ENCODE measurements at places on chromosomes 2 and 18.

DNA sequence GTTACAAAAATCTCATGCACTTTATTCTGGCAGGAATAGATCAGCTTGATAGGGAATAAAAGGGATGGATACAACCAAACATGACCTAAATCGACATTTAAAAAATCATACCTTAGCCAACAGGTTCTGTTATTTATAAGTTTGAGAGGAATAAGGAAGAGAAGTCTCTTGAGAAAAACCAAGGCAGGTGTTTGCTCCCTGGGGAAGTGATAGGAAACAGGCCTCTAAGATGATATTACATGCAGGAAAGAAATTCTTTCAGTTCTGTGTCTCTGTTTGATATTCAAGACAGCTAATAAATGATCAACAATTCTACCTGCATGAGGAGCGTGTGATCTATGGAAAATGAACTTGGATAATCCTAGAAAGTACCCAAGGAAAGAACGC is 184.8 kb upstream of the ZEB2 start:
- no peak for DNase-seq

DNA sequence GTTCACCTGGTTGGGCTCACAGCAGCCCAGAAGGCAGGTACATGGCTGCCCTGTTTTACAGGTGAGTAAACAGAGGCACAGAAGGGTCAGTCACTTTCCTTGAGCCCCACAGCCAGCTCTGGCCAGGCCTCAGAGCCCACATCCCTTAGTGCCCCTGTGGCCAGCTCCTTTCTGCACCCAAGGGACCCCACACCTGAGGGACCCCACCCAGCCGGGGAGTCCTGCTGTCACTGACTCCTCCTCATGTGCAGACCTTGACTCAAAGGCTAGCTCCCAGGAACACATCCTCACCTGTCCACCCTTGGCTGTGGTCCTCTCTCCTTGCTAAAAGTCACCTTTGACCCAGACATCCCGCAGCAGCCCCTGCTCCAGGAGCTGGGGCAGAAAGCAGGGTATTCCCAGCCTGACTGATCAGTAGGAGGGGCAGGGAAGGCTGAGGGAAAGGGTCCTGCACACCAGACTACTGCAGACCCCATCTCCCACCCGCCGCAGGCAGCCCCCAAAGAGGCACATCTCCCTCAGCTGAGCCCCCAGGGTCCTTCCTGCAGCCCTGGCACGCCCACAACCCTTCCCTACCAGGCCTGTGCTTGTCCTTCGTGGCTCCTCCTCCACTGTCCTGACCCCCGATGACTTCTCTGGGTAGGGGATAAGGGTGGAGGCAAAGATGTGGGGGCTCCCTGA is 9.8 kb upstream of the ARHGEF4 start:
- no peak for DNase-seq

DNA sequence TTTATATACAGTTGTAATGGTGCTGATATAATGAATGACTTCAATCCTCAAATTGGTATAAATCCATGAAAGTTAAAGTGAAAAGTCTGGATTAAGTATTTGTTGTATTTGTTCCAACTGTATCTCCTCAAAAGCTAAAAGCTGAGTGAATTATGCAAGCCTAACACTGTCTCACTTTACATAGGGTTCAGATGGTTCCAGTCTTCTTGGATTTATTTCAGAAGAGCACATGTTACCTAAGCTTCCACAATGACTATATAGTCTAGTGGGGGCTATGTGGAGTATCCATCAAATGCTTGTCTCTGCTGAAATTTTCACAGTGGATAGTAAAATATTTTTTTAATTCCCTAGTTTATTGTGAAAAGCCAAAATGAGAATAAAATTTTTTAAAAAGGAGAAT is 13.0 kb downstream of the MCEE start:
- DNase-seq = no peak

DNA sequence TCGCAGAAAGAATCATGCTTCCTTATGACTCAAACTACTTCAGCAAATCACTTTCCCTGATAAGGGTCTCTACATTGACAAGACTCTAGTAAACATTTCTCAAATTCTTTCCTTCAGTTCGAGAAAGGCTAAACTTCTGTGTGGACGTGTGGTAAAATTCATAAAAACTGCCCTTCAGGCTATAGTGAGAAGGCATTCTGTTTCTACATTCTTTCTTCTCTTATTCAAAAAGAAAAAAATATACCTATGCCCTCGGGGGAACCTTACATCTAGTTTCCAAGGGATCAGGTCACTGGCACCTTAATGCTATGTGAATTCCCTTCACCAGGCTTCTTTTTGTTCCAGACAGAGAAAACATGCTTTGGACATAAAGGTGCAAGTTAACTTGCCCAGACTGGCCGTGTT is 4.9 kb downstream of the VIT start:
- no peak for DNase-seq

DNA sequence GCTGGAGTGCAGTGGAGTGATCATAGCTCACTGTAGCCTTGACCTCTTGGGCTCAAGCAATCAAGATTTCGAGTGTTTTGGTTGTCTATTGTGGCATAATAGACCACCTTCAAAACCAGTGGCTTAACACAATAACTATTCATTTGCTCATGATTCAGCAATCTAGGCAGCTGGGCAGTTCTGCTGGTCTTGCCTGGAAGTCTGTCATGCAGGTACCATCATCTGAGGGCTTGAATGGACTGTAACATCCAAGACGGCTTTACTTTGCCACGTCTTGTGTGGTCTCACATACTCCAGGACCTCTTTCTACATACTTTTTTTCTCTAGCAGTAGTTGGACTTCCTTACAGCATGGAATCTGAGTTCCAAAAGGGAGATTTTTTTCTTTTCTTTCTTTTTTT is 13.2 kb upstream of the ANKRD29 start:
- DNase-seq = no peak

DNA sequence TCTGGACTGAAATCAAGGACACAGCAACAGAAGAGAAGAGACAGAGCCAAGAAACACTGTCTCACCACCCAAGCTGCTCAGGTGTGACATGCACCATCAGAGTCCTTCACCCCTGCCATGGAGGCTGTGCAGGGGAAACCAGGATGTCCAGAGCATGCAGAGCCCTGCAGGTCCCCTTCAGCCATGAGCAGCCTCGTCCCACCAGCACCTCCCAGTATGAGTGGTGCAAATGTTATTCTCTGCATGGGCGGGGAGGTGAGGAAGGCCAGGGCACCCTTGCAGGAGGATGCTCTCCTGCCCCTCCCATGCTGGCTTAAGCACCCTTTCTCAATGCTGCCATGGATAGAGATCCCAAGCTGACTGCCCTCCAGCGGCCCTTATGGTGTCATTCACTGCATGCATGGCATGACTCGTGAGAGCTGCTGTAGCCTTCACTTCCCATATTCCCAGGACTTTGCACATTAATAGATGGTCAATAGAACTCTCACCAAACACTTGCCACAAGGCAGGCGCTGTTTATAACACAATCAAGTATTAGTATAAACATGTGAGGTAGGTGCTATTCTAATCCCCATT is 171.0 kb downstream of the ANAPC1 start:
- DNase-seq = peak; percentile 45

DNA sequence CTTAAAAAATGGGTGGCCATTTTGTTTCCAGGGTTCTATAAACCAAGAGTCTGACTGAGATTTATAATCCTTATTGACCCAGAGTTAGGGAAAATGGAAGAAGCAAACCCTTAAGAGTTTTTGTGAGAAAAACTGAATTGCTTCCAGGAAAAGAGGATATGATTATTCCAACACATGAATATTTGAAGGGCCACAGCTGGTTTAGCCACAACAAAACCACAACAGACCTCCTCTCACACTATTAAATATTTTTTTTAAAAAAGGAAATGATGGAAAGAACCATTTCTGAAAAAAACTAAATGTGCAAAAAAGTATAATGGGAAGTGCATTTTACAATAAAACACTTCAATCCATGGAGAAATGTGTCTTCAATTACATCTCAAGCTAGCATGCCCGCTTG is 182.7 kb downstream of the ETAA1 start:
- DNase-seq = no peak

DNA sequence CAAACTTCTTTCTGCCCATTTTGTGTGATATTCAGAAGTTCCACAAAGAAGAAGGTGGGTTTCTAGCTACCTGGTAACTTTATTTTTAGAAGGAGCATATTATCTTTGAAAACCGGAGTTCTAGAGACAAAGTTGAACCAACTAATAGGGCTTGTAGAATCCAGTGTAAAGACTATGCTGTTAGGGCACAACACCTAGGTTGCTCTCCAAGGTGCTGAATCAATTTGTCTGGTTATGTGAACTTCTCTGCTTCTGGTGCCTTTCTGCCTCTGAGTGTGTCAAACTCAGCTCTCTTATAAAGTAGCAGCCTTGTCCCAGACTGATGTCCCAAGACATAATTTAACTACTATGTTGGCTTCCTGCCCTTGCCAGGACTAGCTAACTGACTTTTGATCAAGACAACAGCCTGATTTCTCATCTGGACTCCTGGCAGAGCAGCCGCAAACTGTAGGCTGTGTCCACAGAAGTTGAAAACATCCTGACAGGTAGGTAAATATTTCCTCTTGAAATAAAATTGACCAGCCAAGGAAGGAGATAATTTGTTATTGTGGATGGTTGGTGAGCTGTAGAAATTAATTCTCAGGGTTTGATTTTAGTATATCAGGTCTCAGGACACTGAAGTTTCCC is 119.4 kb downstream of the CYRIA start:
- no peak for DNase-seq

DNA sequence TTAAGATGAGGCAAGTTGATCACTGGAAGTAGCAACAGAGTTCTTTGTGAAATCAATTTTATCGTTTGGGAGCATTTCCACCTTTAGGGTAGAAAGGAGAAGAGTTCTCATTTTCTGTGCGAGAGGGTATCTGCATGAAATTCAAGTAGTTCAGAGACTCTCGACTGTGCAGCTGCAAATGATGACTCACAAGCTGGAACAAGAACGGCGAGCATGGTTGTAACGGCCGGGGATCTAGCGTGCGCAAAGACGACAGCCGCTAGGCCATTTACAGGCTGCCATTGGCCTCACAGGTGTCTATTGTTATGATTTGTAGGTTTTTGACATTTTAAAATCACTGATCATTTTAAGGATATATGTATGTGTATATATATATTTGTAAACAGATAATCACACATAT is 5.2 kb downstream of the KLHL29 start:
- DNase-seq = no peak

GRCh38 chr18:40613721-40614120 is 1341.3 kb upstream of the PIK3C3 start:
- no peak for DNase-seq

- no peak for DNase-seq
Measured at GRCh38 chr18:48514786-48515185, 24.0 kb upstream of the CTIF start.

GRCh38 chr2:164046040-164046439 is 310.2 kb upstream of the FIGN start:
- DNase-seq = no peak

GRCh38 chr2:120735746-120736170 is at the start of gene GLI2:
Gene GLI2 (plus strand): TSS chr2:120735868. CDS start chr2:120797321, 61,453 bp downstream.
- DNase-seq = peak; percentile 64

DNA sequence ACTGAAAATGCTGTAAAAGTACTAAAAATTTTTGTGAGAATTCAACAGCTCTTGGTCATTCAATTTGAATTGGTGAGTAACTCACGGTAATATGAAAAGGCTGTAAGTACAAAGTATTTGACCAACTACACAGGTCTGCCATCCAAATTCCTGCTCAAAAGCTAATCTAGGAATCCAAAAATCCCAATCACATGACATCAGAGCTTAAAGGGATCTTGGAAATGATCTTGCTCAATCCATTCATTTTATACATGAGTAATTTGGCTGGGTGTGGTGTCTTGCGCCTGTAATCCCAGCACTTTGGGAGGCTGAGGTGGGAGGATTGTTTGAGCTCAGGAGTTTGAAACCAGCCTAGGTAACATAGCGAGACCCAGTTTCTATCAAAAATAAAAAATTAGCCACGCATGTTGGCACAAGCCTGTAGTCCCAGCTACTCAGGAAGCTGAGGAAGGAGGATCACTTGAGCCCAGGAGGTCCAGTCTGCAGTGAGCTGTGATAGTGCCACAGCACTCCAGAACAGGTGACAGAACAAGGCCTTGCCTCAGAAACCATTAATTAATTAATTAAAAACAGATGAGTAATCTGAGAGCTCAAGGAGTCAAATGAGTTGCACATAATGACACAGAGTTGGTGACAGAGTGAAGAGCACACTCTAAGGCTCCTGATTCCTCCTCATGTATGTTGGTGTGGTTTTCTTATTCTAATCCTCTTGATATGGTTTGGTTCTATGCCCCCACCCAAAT is 19.8 kb downstream of the SPIRE1 start:
- DNase-seq = no peak

GRCh38 chr2:174076040-174076439 is 110.9 kb upstream of the SP3 start:
- DNase-seq = no peak

DNA sequence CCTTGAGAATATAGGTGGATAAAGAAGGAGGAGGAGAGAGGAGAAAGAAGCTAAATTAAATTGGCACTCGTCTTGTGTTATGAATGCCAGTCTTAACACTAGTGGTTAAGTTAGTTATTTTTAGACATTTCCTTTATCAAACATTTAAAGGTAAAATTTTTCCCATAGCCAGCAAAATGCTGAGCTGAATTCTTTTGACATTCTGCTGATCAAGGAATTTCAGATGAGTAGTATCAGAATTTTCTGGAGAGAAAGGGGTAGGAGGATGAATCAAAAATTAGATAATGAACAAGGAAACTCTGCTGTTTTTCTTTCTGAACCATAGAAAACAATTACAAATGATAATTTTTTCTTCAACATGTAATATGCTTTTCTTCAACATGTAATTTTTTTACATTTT is 52.5 kb downstream of the ASXL3 start:
- no peak for DNase-seq

GRCh38 chr2:7043690-7044089 is 126.5 kb downstream of the RNF144A start:
- DNase-seq = no peak

DNA sequence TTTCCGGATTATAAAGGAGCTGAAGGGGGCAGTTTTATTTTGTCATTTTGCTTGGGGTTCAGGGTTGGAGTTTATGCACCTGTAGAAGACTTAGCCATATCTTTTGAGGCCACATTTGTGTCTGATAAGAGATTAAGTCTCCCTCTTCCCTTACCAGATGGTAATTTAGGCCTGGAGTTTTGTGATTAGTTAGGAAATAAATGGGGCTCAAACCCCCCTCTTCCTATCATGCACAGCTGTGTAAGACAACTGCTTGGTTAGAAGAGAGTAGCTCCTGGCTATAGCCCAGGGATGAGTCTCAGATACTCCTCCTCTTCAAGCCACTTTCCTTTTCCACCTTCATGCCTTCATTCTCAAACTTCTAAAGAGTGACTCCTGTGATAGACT is 802 bp upstream of the SAP130 start:
- no peak for DNase-seq

DNA sequence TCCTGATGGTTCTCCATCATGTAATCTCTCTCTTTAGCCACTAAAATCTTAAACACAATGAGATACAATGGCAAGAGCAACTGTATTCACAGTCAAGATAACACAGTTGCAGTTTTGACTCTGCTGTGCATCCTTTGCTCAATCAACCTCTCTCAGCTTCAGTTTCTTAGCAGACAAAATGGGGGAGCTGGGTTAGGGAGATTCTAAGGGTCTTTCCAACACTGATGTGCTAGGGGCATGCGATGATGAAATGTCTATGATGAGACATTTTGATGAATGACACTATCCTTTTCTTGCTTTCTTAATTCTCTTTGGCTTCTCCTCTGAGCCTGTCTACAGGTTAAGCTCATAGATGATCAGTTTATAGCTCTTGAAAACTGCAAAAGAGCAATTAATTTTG is 1.1 kb downstream of the SERPINB10 start:
- DNase-seq = no peak

- DNase-seq = no peak
Measured at GRCh38 chr2:147051248-147051647, 793.6 kb upstream of the ACVR2A start.
